ENCODE measurements at places on chromosomes 1 and 21. TPM values are rescaled to one million over a fixed set of nuclear protein-coding genes. Genes with fewer than 3 reads are reported as not detected.
A peak's percentile ranks its signal among the peaks of the same experiment; 100 is the strongest.

Gene TSTD1
- 29.3 TPM for total RNA-seq

- DNase-seq, result no peak
Measured at GRCh38 chr1:92964316-92964715, 3.1 kb upstream of the DIPK1A start.

DNA sequence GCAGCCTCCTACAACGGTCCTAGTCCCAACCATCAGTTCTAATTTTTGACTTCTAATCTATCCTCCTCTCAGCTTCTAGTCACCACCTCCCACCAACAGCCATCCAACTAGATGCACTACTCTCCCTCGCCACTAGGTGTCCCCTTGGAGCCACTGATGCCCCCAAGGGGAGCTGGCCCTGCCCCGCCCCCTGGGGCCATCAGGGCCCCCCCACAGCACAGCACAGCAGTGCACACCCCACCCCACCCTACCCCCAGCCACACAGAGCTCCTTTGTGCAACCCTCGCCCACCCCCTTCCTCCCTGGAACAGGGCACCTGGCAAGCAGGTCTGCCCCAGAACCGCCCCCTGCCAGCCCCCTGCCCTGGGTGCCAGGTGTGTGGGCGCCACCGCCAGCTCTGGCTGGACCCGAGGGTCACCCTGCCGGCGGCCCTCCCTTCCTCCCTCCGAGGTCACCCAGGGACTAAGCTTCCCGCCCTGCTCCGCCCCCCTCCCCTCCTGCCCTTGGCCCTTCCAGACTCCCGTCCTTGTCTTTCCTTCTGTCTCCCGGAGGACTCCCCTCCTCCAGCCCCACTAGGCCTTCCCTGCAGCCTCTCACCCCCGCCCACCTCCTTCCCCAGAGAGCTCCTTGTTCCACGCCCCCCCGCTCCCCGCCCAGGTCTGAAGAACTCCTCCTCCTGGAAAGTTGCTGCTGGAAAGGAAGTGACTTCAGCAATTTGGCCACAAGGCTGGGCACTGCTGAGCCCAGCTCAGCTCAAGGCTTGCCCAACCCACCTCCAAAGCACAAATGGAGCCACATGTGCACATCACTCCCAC, 47.0 kb downstream of the AHDC1 start:
- DNase-seq, result peak; percentile 76

- DNase-seq, result no peak
Measured at GRCh38 chr21:43192501-43193081, 23.8 kb downstream of the CRYAA start.

DNA sequence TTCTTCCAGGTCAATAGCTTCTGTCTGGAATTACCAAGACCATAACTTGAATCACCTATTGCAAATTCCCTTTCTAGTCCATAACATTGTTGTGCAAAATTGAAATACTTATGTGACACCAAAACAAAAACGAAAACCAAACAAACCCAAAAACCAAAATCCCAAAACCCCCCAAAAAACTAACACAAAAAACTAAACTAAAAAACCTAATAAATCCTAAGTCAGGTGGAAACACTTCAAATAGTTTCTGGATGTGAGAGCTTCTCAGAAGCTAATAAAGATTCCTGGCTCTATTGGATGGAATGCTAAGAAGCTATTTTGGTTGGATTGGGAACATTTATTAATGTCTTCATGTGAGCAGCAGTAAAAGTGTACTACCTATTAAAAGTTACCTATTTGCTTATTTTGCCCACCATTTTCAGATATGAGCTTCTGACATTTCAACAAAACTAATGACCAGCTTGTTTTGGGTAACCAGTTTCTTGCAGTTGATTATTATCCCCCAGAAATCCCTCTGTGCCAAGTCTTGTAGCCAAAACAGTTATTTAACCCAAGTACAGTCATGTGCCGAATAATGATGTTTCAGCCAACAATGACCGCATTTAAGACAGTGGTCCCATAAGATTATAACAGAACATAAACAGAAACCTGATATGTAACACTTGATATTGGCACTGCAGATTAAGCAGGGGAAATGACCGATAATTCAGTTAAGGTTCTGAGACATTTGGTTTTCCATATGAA, 76.4 kb downstream of the LTN1 start:
- no peak for DNase-seq

- DNase-seq, result no peak
Measured at GRCh38 chr1:26900815-26901511, 696 bp upstream of the GPATCH3 start.

Gene SPRR2B
- not detected for total RNA-seq

DNA sequence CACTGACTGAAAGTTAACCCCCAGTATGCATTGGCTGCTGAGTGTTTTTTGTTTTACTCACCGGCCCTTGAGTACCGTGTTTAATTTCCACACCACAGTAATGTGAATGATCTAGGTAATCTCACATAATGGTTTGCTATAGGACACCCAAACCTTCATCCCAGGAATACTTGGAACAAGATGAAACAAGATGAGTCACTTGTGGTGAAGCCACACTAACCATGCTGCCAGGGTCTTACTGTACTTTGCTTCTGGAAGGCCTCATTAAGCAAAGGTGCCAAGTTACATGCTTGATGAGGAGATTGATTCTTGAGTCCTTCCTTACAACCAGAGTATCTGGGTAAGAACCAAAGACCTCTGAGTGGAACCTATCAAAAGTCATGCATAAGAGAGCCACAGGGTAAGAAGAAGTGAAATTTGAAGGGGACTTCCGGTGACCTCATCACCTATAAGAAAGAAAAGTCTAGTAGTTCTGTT, 163.3 kb downstream of the NRIP1 start:
- no peak for DNase-seq

GRCh38 chr1:166391279-166392066, 224.7 kb upstream of the FAM78B start:
- DNase-seq, result no peak

Gene KIRREL1
- total RNA-seq, result 36.0 TPM

DNA sequence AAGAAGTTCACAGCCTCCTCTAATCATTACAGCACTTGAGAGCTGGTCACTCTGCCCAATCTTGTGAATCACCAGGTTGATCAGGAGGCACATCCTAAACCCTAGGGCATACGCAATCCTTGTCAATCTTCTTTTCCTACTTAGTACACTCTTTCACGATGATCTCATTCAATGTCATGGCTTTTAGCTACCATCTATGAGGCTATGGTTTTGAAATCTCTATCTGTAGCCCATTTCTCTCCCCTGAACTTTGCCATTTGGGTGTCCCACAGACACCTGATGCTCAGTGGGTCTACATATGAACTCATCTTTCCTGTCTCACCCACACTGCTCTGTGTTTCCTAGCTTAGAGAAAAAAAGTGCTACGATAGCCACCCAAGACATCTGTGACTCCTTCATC, 1.9 kb upstream of the MED18 start:
- DNase-seq, result no peak

- no peak for DNase-seq
Measured at GRCh38 chr1:156498432-156499193, 2.0 kb downstream of the MEF2D start.

GRCh38 chr1:74392840-74393239, 119.6 kb downstream of the LRRC53 start:
- no peak for DNase-seq

- no peak for DNase-seq
Measured at GRCh38 chr1:57820356-57821095, 396.7 kb upstream of the DAB1 start.

Gene RPE65
- 0.10 TPM for total RNA-seq

Gene KCNE2
- 0.69 TPM for total RNA-seq

DNA sequence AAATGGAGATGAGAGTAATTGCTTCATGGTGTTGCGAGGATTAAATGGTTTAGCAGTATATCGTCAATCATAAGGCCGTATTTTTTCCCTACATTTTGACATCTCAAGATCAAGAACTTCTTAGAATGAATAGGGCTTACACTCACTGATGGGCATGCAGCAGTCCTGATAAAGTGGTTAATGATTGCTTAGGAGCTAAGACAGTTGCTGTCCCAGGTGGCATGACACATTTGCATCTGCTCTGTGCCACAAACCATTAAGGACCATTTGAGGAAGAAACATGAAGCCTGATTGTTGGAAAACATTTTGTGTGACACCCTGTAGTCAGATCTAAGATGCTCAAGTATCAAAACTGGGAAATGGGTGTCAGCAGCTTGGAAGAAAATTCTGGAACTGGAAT, 81.0 kb upstream of the SGIP1 start:
- no peak for DNase-seq

DNA sequence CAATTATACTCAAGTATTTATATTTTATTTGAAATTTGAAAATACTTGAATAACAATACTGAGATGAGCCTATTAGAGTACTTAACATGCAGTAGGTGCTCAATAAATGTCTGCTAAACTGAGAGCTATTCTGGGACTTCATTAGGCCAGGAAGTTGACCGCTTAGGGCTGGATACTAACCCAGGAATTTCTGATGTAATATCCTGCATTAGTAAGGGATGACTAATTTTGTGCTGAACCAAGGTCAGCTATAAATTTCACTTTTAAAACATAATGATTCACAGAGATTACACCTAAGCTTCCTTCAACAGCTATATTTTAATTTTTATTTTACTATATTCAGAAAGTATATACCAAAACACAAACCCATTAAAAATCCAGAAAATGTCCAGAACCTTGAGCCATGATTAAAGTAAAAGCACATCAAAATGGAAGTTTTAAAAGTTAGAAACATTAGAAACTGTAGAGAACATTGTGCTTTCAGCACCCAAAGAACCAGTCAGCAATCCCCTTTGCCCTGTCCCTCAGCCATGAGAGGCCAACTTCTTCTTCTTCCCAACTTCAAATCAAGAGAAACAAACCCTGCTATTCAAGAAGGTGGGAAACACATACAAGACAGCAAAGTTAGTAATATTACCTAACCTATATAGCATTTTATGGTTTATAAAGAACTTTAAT, 35.4 kb downstream of the WNT2B start:
- DNase-seq, result no peak

DNA sequence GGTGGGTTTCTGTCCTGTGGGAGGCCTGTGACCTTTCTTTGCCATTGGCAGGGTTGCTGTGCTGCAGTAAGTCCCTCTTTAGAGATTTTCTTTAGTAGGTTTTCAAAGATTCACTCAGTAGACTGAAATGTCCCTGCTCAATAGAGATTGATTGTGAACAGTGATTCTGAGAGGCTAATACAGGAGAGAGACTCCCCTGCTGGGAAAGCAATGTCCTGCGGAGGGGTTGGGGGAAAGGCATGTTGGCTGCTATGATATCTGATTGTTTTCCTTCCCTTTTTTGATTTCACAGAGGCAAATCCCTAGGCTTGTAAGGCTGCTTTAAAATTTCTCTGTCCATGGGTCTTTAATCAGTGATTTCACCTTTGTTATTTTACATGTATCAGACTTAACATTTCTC, 589.9 kb downstream of the ADGRL2 start:
- DNase-seq, result no peak

- DNase-seq, result peak; percentile 33
Measured at GRCh38 chr1:201528631-201529252, 10.2 kb upstream of the NAV1 start.

- no peak for DNase-seq
Measured at GRCh38 chr1:116504308-116505156, 66.3 kb downstream of the CD58 start.

DNA sequence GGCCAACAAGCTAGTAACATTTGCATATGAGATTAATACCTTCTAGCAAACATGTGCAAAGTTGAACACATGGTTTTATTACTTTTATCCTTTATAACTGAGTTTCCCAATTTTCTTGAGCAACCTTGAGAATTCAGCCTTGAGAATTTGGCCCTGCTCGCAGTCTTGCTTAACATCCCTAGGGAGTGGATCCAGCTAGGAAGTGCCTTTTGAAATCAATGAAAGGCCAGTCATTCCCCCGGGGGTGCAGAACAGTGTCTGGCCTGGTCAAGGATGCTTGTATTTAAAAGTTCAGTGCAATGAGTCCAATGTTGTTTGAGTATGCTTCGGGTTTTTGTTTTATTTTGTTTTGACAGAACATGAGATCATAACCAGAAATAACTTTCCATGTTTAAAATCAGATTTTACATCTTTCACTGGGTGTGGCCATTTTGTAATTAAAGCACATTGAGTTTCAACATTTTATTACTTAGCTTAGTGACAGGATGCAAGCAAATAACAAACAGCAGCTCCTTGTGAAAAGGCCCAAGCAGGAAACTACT, 16.7 kb downstream of the PALMD start:
- DNase-seq, result peak; percentile 36

GRCh38 chr1:227131193-227131592, 187.1 kb downstream of the CDC42BPA start:
- DNase-seq, result no peak

DNA sequence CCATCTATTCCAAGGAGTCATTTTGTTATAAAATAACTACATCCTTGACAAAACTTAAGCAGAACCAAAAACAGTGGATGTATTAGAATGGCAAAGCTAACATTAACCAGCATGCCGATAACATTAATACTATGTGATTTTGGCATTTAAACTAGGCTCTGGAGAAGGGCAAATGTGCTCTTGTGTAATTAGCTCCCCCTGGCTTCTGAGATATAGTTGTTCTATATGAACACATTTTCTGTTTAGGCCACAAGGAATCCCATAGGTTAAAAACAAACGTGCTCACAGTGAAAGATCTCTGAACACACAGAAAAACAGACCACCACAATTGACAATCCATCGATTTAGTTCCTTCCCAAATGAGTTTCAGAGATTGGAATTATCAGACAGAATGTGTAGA, 57.4 kb upstream of the TARS2 start:
- no peak for DNase-seq

- DNase-seq, result no peak
Measured at GRCh38 chr1:9399510-9400424, 107.1 kb downstream of the SPSB1 start.

GRCh38 chr1:167935216-167936067, 1.0 kb upstream of the DCAF6 start:
- peak; percentile 66 for DNase-seq

GRCh38 chr1:172167796-172168596, 252.5 kb upstream of the C1orf105 start:
- peak; percentile 93 for DNase-seq

Gene MIXL1
- total RNA-seq, result not detected

GRCh38 chr1:185500001-185500626, 183.1 kb upstream of the IVNS1ABP start:
- DNase-seq, result no peak

GRCh38 chr1:212124690-212125582, 89.4 kb downstream of the DTL start:
- no peak for DNase-seq

GRCh38 chr1:112706505-112707220, at the start of gene RHOC:
TSS of gene RHOC (minus strand) at chr1:112707127. CDS start at chr1:112703799, 3,328 bp downstream.
- peak; percentile 69 for DNase-seq

DNA sequence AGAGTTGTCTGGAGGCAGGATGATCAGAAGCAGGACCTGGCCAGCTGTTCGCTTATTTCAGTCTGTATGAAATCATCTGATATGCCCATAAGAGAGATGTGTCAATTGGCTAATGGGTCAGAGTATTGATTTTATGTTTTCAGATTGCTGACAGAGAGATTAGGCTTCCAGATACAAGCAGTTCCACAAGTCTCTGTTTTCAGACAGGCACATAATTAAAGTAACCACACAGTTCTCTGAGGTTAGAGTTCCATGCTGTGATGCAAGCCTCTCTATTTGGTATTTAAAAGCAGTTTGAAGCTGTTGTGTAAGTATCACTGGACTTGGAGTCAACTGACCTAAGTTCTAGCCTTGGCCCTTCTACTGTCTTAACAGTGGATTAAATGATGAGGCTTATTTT, 50.1 kb downstream of the ATF6 start:
- DNase-seq, result no peak
